Left lobe of liver (tissue), 2 donors: ENCODE measurements at places on chromosomes 6 and 20. TPM values are rescaled to one million over a fixed set of nuclear protein-coding genes. Genes with fewer than 3 reads are reported as not detected.

The MARCKS gene
- 8.1 TPM for total RNA-seq

The PARD6B gene
- total RNA-seq, result 10.9 TPM

DNA sequence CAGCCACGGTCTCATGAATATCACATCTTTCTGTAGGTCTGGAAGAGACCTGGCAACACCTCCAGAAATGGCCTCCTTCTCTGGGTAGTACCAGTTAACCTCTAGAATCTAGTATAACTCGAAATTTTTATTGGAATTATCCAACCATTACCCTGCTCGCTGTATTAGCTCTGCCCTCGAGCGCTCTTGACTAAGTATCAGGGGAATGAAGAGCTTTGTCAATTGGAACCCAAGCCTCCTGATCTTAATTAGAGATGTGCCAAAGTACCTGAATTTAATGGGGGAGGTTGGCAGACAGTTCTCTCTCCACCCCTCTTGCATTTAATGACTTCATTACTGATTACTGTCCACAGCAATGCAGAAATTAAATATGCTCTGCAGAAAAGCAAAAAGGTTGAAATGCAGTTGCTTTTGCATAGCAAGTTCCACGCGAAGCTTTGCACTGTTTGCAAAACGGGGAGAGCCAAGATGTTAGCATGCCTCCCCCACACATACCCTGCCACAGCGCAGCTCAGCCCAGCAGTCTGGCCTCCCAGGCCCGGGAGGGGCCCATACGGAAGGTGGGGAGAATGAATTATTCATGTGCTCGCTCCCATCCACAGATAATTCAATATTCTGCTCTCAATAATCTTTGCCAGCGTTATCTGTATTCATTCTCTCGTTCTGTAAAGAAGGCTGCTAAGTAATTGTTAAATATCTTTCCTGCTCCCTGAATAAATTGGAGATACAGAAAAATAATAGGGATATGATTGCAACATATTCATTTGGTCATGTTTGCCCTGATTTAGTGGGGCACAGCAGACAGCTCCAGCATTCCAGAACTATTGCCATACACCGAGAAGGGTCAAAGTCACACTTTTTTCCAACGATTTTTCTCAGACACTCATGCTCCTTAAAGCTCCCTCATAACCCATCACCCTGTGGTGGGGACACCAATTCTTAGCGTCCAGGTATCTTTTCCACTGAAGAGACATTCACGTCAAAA is 305.8 kb downstream of the CDH26 start:
- no peak for DNase-seq

DNA sequence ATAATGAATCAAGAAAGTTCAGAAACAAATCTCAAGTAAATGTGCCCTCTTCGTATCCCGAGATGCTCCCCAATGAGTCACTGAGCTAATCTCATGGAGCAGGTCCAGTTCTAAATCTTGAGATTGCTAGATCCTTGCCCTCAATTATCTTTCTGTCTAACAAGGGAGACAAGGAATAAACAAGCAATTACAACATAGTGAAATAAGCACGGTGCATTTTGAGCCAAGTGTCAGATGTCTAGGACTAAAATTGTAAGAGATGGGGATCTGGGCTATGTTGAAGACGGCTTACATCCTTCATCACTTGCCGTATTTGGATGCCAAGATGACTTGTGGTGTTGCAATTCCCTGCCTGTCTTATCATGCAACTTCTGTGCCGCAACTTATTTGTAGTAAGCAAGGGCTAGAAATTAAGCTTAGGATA is 56.5 kb upstream of the ADGRF1 start:
- DNase-seq, result no peak
